ENCODE measurements at places on chromosomes 16 and 17.
A peak's percentile ranks its signal among the peaks of the same experiment; 100 is the strongest.

DNA sequence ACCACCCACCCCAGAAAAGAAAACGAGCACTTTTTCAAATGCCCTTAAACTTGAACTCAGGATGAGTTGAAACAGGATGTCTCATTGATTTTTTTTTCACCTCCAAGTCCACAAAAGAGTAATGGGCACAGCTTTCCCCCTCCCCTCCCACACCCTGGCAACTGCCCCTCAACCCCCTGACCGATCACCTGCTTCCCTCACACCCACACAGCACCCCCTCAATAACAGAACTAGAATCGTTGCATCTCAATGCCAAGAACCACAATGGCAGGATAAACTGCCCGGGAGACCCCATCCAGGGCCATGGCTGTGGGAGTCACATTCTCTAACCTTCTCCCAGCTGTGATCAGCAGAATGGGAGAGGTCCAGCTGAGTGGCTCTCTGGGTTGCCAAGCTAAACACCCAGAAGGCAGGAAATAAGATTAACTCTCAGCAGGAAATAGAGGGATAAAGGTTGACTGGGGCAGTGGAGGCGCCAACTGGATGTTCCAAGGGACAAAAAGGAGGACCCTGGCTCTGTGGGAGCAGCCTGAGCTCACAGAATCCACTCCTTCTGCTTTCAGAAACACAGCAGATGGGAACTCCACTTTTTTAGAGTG, 128.0 kb upstream of the SDK2 start:
- no peak for DNase-seq

DNA sequence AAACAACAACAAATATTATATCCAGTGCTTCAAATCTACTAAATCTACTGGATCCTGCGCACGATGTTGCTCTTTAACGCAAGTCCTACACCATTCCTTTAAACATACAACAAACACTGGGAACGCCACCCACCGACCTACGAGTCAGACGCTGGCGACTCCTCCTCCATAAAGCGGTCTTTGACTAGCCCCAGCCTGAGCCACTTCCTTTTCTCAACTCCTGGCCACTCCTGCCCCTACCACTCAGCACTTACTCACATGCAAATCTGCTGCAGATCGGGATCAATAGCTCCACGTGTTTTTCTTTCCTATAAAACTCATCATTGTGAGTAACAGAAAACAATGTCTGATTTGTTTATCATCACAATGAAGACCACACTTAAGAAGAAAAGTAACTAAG, 32.8 kb upstream of the MNT start:
- DNase-seq, result no peak

- DNase-seq, result no peak
Measured at GRCh38 chr16:68676113-68676860, 31.2 kb downstream of the CDH3 start.

DNA sequence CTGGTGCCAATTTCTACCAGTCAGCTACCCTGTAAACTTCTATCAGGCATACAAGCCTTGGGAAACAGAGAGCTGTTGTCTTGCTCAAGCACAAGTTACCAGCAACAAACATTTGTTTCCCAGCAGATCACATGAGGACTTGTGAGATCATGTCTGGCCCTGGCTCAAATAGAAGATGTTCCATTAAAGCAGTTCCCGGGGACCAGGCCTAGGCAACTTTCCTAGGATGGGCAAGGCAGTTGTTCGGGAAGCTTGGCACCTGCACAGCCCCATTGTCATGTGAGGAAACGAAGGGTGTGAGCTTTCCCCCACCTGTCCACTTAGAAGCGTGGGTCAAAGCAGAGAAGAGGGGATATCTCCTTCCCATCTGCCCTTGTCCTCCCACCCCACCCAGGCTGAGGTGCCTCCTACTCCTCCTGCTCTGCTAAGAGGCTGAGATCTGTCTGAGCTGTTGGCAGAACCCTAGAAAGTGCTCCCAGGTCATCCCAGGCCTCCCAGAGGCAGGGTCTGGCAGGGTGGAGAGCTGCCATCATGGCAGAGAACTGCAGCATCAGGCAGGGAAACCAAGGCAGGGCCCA, 11.2 kb upstream of the SLC47A2 start:
- no peak for DNase-seq

DNA sequence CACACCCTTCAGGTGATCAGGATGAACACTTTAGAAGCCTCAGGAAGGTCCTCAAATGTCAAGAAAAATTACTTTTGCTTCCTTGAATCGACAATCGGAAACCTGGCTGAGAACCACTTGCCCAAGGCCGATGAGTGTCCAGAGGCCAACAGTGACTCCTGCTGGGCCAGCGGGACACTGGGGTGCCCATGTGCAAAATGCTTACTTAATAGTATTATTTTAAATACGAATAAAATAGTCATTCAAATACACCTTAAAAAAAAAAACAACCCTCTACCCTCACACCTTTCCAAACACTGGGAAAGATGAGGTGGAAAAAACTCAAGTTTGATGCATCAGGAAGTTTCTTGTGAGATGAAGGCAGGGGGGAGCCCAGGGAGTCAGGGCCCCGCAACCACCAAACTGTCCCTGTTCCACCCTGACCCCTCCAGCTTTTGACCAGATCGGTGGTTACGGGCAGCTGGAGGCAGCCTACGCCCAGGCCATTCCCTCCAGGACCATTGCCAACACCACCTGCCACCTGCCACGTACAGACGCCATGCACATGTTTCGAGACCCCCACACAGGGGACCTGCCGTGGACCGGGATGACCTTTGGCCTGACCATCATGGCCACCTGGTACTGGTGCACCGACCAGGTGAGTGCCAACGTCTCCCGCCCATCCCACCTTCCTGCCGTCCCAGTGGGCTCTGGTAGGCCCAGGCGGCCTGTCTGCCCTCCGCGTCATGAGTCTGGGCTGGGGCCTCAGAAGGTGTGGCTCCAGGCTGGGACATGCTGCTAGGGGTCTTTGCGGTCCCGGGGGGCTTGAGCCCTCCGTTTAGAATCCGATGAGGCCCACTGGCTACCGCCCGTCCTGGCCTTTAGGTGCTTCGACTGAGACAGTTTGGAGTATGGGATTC, 18.9 kb downstream of the SLC5A10 start:
- DNase-seq, result no peak

DNA sequence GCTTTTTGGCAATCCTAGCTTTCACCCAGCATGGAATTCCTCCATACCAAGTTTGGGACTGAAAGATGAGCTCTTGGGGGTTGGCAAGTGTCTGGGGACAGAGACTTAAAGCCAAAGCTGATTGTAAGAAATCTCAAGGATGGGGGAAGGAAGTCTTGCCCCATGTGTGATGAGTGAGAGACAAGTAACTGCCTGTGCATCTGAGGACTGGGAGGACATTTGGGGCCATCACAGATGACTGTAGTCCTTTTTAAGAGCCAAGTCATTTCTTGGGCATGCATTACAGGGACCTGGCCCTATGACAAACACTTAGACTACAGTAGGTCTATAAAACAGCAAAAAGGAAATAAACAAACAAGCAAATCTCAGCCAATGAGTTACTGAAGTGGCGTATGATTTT, 36.3 kb upstream of the CCL2 start:
- DNase-seq, result no peak

DNA sequence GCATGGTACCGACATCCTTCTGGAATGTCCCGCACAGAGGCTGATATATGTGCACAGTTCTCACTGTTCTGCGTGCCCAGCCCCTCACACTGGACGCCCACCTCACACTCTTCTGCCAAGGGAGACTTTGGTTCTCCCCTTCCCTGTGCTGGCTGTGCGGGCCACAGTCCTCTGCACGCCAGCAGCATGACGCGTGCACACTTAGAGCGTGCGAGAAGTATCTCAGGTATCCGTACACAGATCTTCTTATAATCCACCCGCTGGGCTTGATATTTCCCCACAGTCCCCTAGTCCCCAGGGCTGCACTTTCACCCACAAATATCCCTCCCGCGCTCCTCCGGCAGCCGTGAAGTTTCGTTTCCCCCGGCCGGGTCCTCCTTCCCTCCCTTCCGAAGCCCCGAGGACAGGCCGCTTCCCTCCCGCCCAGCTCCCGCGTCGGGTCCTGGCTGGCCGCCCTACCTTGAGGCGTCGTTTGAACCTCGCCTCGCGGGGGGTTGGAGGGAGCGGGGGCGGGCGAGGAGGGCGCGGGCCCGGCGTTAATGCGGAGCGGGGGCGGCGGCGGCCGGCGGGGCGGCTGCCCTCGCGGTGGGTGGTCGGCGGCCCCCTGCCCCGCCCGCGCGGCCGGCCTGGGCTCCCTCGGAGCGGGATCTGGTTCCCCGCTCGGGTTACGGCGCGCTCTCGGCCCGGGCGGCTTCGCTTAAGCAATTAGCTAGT, 5.0 kb upstream of the FOXF1 start:
- no peak for DNase-seq

DNA sequence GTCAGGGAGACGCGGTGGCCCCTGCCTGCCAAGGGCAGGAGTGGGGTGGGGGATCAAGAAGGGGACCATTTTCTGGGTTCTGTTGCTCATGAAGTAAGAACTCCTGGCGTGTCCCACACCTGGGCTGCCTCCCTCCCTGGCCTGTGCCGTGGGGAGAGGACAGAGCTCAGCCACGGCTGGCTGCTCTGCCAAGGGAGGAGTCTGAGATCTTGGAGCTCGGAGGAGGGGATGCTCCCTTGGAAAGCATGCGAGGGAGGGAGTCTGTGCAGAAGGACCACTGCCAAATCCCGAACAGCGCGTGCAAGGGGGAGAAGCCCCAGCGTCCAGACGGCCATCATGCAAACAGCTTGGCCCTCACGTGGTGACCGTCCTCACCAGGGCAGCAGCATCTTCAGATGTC, 64.2 kb upstream of the ZNF469 start:
- no peak for DNase-seq

GRCh38 chr16:50238868-50239301, 27.5 kb upstream of the ADCY7 start:
- DNase-seq, result peak; percentile 18

GRCh38 chr16:81457326-81458133, 12.9 kb downstream of the CMIP start:
- DNase-seq, result no peak

GRCh38 chr16:68740628-68741346, 3.7 kb downstream of the CDH1 start:
- no peak for DNase-seq

- DNase-seq, result no peak
Measured at GRCh38 chr17:65294181-65294719, 157.1 kb downstream of the RGS9 start.

- DNase-seq, result no peak
Measured at GRCh38 chr16:19110537-19111360, 3.0 kb upstream of the ITPRIPL2 start.

- DNase-seq, result no peak
Measured at GRCh38 chr16:59385959-59386358, 651.8 kb upstream of the GOT2 start.

DNA sequence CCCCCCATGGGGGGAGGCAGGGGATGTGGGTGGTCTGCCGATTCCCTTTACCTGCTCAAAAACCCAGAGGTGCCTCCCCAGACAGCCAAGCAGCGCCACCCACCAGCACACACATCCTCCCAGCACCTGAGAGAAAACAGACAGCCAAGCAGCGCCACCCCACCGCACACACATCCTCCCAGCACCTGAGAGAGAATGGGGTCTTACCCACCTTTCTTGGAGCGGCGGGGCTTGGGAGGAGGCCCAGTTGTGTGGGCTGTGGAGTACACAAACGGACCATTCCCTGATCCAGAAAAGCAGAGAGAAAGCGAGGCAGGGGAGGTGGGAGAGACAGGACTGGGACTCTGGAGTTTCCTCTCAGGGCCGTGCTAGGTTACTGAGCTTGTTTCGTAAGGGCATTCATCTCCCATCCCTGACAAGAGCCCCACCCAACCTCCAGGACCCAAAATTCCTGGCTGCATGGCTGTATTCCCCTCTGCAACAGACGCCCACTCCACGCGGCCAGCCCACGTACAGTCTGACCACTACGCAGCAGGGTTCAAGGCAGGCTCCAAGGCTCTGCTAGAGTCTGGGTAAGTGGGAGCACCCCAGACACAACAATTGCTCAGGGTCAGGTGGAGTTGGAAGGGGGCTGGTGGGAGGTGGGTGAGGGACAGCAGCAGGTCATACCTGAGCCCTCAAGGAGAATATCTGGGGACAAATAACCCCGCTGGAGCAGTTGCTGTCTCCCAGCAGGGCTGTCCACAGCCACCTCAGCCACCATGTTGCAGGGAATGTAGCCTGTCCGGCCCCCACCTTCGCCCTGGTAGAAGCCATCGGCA, 22.3 kb downstream of the TSPOAP1 start:
- no peak for DNase-seq

GRCh38 chr16:75143941-75144340, 4.4 kb upstream of the ZFP1 start:
- DNase-seq, result no peak

DNA sequence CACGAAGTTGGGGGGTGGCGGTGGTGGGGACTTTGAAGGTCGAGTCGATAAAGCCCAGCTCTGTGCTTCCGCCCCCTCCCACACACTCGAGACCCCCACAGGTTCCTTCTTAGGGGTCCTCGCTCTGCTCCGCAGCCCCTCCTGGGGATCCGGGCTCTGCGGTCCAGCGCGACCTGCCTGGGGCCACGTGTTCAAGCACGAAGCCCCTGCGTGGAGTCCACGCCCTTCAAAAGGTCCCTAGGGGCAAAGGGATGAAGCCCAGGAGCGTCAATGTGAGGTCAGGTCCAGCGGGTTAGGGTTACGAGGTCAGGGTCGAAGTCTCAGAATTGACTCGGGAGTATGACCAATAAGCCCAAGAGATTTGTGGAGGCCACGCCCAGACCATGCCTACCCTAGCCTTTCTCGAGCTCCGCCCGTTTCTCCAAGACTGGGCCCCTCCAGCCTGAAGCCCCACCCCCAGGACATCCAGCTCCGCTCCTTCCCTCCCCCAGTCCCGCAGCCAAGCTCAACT, 786 bp upstream of the CACNA1G start:
- no peak for DNase-seq

DNA sequence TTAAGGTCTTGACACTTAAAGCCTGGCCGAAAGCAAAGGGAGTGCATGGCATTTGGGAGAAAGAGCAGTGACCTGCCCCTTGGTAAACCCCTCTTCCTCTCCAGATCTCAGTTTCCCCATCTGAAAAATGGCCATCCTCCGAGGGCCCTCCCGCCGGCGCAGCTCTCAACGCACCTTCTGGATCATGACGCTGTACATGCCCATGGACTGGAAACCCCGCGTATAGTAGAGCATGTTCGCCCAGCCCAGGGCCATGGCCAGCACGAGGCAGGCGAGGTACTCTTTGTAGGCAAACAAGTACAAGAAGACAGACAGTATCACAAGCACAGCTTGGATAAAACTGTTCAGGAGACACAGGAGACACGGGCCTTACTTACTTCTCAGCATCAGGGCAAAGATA, 33.6 kb downstream of the TRPV3 start:
- DNase-seq, result no peak

GRCh38 chr16:27248036-27248435, 20.5 kb downstream of the NSMCE1 start:
- DNase-seq, result no peak
